ENCODE measurements at places on chromosomes 5 and 9.

DNA sequence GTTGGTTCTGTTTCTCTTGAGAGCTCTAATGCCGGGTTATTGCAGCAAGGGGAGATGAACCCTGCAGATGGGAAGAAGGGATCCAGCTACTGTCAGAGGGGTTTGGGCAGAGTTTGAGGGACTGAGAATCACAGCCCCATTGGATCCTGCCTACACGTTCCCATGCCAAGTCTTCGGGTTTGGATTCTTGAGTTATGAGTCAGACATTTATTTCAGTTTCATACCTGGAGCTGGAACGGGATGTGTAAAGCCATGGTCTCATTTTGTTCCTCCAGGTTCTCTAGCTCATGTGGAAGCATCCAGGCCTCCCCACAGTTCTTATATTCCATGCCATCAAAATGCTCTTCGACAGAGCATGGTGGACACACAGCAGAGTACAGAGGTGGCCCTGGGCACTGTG, 275.4 kb upstream of the IRX4 start:
- H3K4me1 ChIP-seq = no peaks in the 10 kb centered on the region
- no peaks in the 10 kb centered on the region for H3K36me3 ChIP-seq

DNA sequence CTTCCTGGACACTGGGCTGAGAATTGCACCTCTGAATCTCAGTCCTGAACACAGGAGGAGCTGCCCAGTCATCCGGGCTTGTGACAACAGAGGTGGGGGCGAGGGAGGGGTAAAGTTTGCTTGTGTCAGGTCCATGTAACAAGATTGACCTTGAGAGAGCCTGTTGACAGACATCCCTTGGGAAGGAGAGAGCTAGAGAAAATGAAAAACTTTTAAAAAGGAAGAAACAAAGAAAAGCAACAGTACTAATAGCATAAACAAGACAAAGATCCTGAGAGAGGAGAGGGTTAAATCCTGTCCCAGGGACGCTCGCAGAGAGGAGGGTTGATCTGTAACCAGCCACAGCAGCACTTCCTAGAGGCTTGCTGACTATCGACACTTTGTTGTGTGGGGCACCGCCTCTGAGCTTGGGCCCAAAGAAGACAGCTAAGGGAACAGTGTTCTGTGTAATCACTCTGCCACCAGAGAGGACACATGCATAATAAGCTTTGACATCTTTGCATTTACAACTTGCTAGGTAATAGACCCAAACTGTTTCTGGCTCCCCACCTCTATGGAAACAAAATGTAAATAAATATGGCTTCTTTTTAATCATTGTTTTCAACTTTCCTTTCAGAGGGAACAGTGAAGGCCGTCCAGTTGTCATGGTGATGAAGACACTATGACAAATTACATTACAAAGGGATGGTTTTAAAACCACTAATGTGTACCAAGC, 363.7 kb downstream of the CSNK1G3 start:
- no peak for DNase-seq
- H3K36me3 ChIP-seq = no peaks in the 10 kb centered on the region
- no peak overlapping the region for H3K4me3 ChIP-seq
- H3K4me1 ChIP-seq = no peaks in the 10 kb centered on the region
- H3K27me3 ChIP-seq = no peaks in the 10 kb centered on the region

DNA sequence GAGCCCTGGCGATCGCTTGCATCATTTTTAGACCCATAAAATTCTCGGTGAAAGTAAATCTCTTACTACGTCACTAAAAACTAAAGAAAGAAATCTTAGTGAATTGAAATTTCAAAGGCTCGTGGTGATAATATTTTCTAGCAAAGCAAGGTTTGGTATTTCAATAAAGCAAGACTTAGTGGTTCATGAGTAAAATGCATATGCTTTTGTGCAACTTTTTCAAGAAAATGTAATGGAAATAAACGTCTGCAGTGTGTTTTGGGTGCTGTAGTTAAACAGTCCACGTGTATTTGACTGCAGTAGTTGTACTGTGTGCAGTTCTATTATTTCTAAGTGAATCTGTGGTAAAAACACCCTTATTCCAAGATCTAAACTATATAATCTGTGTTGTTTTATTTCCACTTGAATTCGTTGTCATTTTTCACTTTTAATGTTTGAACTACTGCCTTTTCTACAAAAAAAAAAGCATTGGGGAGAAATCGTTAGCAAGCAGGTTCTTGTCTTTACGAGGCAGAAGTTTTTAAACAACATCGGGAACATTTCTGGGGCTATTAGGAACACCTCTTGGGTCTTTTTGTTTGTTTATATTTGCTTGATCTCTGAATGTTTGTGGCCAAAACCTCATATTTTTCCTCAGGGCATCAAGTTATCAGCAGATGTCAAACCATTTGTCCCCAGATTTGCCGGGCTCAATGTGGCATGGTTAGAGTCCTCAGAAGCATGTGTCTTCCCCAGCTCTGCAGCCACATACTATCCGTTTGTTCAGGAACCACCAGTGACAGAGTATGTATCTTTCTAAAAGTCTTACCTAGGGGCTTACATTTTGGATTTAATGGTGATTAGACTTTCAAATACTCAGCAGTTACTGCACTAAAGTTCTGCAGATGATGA, 960 bp downstream of the SECISBP2 start:
- H3K4me1 ChIP-seq = peaks cover 25% of the 10 kb centered on the region
- peak overlapping the region; percentile 77 for H3K4me3 ChIP-seq
- no peaks in the 10 kb centered on the region for H3K36me3 ChIP-seq
- DNase-seq = no peak
- no peaks in the 10 kb centered on the region for H3K27me3 ChIP-seq

DNA sequence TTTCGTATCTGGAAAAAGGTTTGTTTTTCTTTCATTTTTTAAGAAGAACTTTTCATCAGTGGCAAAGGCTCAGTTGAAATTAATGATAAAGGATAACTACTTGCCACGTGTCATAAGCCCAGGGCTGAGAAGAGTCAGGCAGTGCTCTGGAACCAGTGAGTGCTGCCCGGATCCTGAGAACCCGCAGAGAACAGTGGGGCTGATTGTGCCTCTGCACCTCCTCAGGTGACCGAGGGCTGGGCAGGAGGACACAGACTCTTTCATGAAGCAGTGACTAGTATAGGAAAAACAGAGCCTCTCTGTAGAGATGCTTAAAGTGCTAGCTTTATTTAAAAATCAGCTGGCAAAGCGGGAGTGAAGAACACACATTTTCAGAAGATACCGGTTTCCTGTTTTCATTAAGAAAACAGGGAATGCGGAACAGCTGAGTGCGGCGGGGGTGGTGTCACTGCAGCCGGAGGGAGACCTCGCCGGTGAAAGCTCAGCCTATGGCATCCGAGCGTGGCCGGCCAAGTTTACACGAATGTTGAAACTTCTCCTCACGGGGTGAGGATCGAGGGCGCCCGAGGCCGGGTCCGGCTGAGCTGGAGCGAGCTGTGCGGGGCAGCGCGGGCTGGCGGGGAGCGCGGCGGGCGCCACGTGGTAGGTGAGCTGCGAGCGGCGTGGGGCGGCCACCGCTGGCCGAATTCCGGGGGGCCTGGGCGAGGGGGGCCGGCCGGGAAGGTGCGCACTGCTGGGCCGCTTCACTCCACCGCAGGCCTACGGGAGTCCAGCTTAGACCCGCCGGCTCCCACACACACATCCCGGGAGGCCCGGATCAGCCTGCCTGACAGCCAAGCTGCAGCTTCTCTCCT, 134.7 kb upstream of the DMRT1 start:
- peak overlapping the region; percentile 33 for H3K4me3 ChIP-seq
- no peak for DNase-seq
- H3K36me3 ChIP-seq = no peaks in the 10 kb centered on the region
- no peaks in the 10 kb centered on the region for H3K27me3 ChIP-seq
- peaks cover 5% of the 10 kb centered on the region for H3K4me1 ChIP-seq
- no peak overlapping the region for H3K27ac ChIP-seq

DNA sequence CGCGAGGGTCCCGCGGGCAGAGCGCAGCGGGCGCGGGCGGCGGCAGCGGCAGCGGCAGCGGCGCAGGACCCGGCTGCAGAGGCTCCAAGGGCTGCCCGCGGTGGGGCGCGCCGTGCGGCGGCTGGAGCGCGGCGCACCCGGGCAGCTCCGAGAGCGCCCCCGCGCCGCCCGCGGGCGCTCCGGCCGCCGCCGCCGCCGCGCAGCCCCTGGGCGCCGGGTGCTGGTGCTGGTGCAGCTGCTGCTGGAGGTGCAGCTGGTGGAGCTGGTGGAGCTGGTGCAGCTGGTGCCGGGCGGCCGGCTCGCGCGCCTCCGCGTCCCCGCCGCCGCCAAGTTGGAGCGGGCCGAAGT, 644 bp downstream of the IER5L start:
- H3K27me3 ChIP-seq = no peaks in the 10 kb centered on the region
- peak overlapping the region; percentile 65 for H3K4me3 ChIP-seq
- no peak for DNase-seq
- no peaks in the 10 kb centered on the region for H3K4me1 ChIP-seq
- no peaks in the 10 kb centered on the region for H3K36me3 ChIP-seq
- no peak overlapping the region for H3K27ac ChIP-seq

DNA sequence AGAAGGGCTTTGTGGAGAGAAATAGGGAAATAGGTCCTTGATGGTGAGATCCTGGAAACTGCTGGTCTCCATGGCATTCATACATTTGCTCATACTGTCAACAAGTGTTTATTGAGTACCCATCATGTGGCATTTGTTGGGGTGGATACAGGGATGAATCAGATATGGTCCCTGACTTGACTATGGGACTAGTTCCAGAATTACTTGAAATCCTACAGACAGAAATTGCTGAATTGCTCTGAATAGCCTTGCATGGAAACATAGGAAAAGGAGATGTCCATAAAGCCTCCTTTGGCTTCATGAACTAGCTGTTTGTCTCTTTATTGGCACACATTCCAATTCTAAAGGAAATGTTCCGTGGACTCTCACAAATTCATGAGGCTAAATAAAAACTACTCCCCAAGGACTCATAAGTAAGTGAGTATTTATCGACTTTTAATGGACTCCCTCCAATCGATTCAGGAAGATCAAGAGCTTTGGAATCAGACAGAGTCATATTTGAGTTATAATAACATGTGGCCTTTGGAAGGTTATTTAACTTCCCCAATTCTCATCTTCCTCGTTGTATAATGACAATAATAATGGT, 122.4 kb upstream of the C6 start:
- H3K4me1 ChIP-seq = no peaks in the 10 kb centered on the region
- DNase-seq = no peak
- no peaks in the 10 kb centered on the region for H3K36me3 ChIP-seq
- H3K4me3 ChIP-seq = no peak overlapping the region
- no peaks in the 10 kb centered on the region for H3K27me3 ChIP-seq

GRCh38 chr5:151819830-151820229, 48.1 kb downstream of the G3BP1 start:
- H3K27ac ChIP-seq = no peak overlapping the region
- H3K36me3 ChIP-seq = no peaks in the 10 kb centered on the region
- no peaks in the 10 kb centered on the region for H3K4me1 ChIP-seq
- H3K27me3 ChIP-seq = no peaks in the 10 kb centered on the region
- H3K4me3 ChIP-seq = no peak overlapping the region

DNA sequence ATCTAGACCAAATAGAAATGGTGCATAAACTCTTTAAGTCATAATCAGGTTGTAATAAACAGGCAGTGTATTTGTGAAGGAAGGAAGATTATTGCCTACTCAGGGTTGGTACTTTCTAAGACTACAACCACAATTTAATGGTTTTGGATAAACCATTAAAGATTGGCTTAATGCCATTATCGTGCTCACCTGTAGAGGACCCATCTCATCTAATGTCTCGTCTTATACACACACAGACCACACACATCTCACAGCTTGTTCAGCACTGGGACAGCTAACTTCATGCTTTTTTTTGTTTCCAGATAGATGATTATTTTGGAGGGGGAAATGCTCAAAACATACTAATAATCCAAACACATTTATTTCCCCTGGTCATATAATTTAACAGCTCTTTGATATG, 175.7 kb upstream of the SLC12A2 start:
- H3K4me1 ChIP-seq = no peaks in the 10 kb centered on the region
- H3K27ac ChIP-seq = no peak overlapping the region
- no peak overlapping the region for H3K4me3 ChIP-seq
- H3K27me3 ChIP-seq = peaks cover 3% of the 10 kb centered on the region
- DNase-seq = no peak
- H3K36me3 ChIP-seq = no peaks in the 10 kb centered on the region

DNA sequence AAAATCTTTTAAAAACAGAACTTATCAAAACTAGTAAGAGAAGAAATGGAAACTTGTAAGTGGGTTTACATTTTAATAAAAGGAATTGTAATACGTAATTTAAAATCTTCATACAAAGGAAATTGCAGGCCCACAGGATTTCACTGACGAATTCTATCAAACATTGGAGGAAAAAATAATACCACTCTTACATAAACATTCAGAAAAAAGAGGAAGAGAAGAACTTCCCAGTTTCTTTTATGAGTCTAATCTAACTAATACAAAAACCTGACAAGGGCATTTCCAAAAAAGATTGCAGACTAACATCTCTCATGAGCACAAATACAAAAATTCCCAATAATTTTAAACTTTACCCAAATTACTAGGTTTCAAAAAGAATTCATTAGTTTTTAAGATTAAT, 149.0 kb downstream of the RANBP17 start:
- H3K4me1 ChIP-seq = no peaks in the 10 kb centered on the region
- no peak overlapping the region for H3K4me3 ChIP-seq
- H3K27me3 ChIP-seq = no peaks in the 10 kb centered on the region
- H3K36me3 ChIP-seq = no peaks in the 10 kb centered on the region
- no peak for DNase-seq

DNA sequence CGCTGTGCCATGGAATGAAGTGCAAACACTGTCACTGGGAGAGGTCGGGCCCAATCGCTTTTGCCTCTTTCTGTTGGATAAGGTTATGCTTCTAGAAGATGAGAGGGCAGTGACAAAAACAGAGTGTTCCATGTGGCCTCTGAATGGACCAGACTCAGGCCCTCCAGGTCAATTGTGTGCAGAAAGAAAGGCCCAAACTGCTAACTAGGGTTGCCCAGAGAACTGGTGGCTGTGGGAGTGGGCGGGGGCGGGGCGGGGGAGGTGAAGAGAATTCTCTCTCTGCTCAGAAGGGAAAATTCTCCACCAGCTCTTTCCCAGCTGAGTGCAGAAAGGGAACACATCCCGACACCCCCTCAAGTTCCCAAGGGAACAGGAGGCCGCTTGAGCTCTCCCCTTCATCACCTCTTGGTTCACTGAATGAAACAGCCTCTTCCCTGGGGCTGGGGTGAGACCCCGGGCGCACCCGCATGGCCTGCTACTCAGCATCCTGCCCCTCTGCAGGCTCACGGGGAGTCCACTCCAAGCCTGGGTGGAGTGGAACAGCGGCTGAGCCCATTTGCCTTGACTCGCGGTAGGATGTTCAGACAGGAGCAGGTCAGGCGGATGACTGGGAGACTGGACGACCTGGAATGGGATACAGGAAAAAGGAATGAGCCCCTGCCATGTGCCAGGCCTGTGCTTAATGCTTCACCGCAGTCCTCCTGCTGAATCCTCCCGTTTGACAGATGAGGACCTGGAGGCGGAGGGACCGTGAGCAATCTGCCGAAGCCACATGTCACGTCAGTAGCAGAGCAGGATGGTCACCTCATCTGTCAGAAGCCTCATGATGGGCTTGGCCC, 93.8 kb upstream of the FANCC start:
- no peak overlapping the region for H3K27ac ChIP-seq
- H3K36me3 ChIP-seq = no peaks in the 10 kb centered on the region
- no peaks in the 10 kb centered on the region for H3K4me1 ChIP-seq
- DNase-seq = no peak

DNA sequence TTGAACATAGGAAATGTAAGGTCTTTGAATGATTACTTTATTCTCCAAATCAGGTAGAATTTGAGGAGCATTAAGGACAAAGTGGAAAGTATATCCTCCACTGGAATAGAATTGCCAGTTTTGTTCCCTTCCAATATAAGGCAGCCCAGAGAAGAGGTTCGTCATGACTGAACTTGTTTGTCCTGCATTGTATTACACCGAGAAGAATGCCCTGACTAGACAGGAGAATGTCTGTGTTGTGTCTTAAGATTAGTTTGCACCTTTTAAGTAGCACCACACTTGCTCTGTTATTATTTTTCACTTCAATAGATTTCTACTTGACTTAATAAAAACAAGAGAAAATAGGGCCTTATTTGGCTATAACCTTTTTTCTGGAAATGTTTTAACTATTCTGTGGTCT, 586.2 kb upstream of the PTGER4 start:
- no peak overlapping the region for H3K27ac ChIP-seq
- no peak overlapping the region for H3K4me3 ChIP-seq
- H3K36me3 ChIP-seq = no peaks in the 10 kb centered on the region
- no peaks in the 10 kb centered on the region for H3K4me1 ChIP-seq
